ENCODE measurements at places on chromosomes 5 and 9. TPM values are rescaled to one million over a fixed set of nuclear protein-coding genes. Genes with fewer than 3 reads are reported as not detected.

Gene ZBTB43
- 14.2 TPM for total RNA-seq

Gene PCDHGA9
- 3.9 TPM for total RNA-seq

Gene CDK7
- total RNA-seq = 33.4 TPM

Gene PCDHGC4
- 0.90 TPM for total RNA-seq

Gene LCN6
- not detected for total RNA-seq

Gene GNE
- total RNA-seq = 12.3 TPM

Gene CDH9
- total RNA-seq = not detected

Gene NXNL2
- total RNA-seq = not detected

Gene PDGFRB
- total RNA-seq = 1.0 TPM

Gene GRXCR2
- not detected for total RNA-seq

Gene IFNA14
- total RNA-seq = not detected

Gene STPG3
- not detected for total RNA-seq

Gene CDKN2B
- total RNA-seq = 2.3 TPM

Gene HRH2
- not detected for total RNA-seq

Gene ARID3C
- total RNA-seq = not detected
